ENCODE measurements at places on chromosomes 16 and 17. TPM values are rescaled to one million over a fixed set of nuclear protein-coding genes. Genes with fewer than 3 reads are reported as not detected.

The MRPL38 gene
- 49.4 TPM for total RNA-seq

The MYH1 gene
- total RNA-seq = not detected

The KRT15 gene
- 1.3 TPM for total RNA-seq

The LYZL6 gene
- total RNA-seq = not detected

GRCh38 chr16:23066676-23067075 lies 82.6 kb downstream of the USP31 start:
- no peak for DNase-seq
